SW 1271 (cell line): ENCODE measurements at places on chromosomes 11 and 22.

DNA sequence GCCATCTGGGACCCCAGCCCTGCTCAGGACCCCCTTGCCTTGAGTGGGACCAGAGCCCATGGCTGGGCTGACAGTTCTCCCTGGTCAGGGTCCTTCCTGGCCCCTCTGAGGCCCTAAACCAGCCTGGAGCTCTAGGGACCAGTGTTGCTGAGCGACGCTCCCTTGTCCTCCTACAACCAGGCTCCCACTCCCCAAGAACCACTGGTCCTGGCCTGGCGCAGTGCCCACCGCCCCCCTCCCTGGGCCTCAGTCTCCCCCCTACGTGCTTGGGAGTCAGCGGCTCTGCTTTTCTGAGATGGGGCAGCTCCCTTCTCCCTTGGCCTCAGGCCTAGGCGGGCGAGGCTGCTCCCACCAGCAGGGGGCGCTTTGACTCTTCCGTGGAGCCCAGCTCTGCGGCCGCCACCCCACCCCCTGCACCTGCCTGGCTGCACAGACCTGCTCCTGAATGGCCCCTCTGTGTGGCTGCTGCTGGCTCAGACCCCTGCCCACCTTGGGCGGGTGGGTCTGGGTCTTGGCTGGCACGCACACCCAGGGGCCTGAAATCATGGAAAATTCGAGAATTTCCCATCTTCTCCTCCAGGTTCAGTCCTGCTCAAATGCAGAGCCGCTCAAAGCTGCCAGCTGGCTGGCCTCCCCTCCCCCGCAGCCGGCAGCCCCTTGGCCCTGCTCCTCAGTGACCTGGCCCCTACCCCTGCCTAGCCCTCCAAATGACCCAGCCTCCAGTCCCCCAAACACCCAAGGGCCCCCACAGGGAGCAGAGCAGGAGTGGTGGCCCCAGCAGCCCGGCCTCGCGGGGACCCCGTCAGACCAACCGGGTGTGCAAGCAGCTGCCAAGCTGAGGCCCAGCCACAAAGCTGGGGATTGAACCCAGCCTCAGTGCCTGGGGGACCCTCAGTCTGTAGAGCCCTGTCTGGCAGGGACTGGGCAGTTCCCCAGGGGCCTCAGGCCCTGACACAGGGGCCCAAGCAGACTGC, 9.1 kb downstream of the PRR33 start:
- DNase-seq, result peak; percentile 26

- DNase-seq, result no peak
Observed at GRCh38 chr11:127191689-127192088, 191.1 kb upstream of the KIRREL3 start.

- no peak for DNase-seq
Observed at GRCh38 chr11:113161711-113162591, 152.4 kb upstream of the TTC12 start.

GRCh38 chr11:41119484-41119883, 340.0 kb downstream of the LRRC4C start:
- no peak for DNase-seq

DNA sequence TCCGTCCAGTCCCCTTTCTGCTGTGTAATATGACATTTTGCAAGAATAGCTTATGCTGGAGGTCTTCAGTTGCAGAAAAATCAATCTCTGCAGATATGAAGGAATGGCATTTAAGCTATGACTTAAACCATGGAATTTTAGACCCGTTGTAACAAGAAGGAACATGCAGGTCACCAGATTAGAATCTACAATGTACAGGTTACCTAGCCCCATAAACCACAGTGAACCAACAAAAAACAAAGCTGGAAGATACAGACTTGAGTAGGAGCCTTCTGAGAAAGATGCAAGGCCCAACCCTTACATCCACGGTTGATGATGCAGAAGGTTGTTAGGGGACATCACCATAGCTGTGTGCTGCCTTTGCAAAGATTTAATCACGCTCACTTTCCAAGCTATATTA, 132.5 kb downstream of the WT1 start:
- no peak for DNase-seq

DNA sequence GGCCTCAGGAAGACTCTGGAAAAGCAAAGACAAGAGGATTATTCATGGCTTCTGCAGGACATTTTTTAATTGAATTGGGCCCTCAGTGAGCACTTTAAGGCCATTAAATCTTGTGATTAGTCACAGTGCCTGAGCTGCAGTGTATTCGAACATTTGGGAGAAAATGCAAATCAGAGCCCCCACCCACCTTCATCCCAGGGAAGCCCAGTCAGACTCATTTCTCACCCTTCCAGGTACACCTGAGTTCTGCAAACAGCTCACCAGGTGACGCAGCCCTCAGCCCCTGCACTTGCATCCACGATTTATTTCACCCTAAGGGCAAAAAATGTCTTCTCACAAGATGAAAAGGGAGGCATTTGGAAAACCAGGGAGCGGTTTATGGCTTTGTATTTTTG, 128.7 kb downstream of the MPPED1 start:
- DNase-seq, result no peak

- DNase-seq, result no peak
Observed at GRCh38 chr22:45149671-45150070, 14.1 kb upstream of the NUP50 start.

GRCh38 chr11:20021212-20021611, 139.1 kb downstream of the DBX1 start:
- no peak for DNase-seq

DNA sequence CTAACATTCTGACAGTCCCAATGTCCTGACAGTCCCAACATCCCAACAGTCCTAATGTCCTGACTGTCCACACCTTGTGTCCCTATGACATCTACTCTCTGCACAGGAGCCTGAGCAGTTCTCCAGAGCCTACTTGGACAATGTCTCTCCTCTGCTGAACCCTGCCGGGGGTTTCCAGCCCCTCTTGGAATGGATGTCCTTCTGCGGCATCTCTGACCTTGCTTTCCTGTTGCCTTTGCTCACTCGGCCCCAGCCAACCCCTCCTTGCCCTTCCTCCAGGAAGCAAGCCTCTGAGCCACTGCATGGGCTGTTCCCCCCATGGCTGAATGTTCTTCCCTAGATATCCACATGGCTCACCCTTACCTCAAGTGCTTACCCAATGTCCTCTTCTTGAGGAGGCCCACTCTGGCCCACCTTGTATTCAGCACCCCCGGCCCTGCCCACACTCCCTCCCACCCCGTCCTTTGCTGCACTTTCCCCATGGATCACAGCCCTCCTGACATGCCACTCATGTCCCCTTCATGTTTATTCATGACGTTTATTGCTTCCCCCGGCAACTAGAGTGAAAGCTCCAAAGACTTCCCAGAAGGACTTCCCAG, 59.5 kb downstream of the DHCR7 start:
- DNase-seq, result no peak

- no peak for DNase-seq
Observed at GRCh38 chr22:38284042-38284402, 11.2 kb upstream of the TMEM184B start.

- no peak for DNase-seq
Observed at GRCh38 chr11:67366546-67366945, 6.9 kb downstream of the CLCF1 start.

- no peak for DNase-seq
Observed at GRCh38 chr11:107076832-107077231, 58.6 kb upstream of the GUCY1A2 start.

GRCh38 chr22:49408102-49408836, 419.4 kb downstream of the BRD1 start:
- DNase-seq, result no peak

GRCh38 chr11:105829084-105829483, 193.0 kb downstream of the MSANTD4 start:
- no peak for DNase-seq

- DNase-seq, result no peak
Observed at GRCh38 chr11:31655483-31655882, 145.9 kb downstream of the ELP4 start.

- peak; percentile 27 for DNase-seq
Observed at GRCh38 chr11:75867778-75868374, 52.9 kb downstream of the UVRAG start.

DNA sequence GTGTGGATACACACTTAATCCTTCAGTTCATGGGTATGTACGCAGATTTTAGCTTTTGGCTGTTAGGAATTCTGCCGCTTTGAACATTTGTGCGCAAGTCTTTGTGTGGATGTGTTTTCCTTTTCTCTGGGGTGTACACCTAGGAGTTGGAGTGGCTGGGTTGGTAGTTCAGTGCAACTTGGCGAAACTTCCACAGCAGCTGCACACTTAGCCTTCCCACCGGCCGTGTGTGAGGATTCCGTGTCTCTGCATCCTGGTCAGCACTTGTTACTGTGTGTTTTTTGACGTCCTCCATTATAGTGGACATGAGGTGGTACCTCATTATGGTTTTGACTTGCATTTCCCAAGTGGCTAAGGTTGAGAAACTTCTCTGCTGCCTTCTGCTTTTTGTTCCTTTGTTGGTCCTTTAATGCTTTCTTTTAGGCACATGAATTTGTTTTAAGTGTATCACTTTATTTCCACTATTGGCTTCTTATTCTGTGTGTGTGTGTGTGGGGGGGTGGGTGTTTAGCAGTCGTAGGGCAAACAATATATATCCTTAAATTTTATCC, 72.1 kb upstream of the SLC25A18 start:
- no peak for DNase-seq

DNA sequence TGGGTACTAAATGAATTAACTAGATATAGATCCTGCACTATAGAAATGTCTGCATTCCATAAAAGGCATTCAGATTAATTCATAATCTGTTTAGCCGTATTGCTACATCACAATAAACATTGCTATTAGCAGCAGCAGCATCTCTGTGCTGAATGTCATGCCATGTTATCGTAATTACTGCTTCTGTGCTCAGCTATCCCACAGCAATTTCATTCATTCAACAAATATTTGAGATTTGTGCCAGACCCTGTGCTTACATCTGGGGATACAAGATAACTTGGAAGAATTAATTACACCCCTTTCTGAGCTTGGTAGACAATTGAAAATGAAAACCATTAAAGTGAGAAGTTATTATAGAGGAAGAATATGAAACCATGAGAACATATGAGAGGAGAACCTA, 185.8 kb upstream of the C11orf87 start:
- DNase-seq, result no peak

DNA sequence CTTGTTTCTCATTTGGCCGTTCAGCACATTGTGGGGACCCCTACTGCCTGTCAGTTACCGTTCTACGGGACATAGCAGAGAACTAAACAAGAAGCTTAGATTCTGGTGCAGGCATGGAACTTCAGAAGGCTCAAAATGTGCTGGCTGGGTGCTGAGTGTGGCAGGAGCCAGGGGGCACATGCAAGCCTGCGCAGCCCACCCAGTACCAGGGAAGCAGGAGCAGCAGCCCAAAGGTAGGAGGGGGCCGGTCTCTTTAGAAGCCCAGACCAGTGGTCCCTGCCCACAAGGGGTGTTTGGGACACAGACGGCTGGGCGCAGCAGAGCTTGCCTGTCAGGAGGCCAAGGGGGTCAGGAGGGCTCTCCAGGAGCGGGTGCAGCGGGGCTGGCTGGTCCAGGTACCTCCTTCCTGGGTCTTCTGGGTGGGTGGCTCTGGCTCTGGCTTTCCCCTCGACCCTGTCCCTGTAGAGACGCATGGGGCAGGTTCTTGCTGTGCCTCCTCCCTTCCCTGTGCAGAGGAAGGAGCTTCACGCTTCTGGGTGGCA, 2.2 kb downstream of the PTDSS2 start:
- no peak for DNase-seq

GRCh38 chr11:93870616-93871015, 20.2 kb upstream of the VSTM5 start:
- no peak for DNase-seq

GRCh38 chr22:47589271-47590250, 827.1 kb downstream of the TBC1D22A start:
- DNase-seq, result no peak

DNA sequence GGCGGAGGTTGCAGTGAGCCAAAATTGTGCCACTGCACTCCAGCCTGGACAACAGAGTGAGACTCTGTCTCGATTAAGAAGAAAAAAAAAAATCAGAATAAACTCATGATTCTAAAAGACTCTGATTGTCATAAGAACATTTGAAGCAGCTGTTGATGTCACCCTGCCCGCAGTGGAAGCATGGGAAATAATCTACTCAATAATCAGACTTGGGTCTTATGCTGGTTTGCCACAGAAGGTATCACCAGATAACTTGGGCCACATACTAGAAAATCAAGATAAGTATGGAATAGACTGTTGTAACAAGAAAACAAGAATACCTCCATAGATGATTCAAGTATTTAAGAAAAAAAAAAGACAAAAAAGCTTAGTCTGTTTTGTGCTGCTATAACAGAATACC, 8.2 kb downstream of the CAVIN3 start:
- no peak for DNase-seq

DNA sequence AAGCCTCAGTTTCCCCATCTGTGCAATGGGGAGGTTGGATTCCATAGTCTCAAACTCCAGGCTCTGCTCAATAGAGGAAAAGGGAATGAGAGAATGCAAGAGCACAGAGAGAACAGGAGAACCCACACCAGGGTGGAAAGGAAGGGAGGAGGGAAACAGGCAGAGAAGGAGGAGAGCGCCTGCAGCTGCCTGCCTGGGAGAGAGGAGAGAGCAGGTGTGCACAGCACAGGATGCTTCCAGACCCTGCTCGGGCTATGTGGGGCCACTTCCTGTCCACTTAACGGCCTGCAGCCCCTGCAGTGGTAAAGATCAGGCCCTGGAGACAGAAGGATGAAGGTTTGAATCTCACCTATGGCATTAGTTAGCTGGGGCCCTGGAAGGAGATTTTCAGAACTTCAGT, 12.3 kb downstream of the LRRC32 start:
- DNase-seq, result no peak

- peak; percentile 39 for DNase-seq
Observed at GRCh38 chr11:1202154-1202775, 20.6 kb upstream of the MUC5B start.

DNA sequence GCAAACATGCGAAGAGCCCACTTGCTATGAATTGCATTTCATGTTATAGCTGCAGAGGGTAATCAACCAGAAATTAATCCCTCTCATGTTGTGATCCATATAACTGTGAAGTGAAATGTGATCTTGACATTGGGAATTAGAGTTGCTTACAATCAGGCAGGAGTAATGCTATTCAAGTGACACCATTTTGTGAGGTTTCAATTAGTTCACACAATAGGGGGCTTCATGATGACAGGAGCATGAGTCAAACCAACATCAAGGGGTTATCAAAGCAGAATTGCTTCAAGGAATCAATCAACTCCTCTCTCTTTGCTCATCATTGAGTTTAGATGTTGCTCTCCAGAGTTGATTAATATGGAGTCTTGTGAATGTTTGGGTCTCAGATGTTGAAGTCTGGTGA, 1585.2 kb upstream of the TENM4 start:
- no peak for DNase-seq
